ENCODE measurements at places on chromosomes 2 and 18.

GRCh38 chr2:167191588-167191987 lies 303.3 kb downstream of the XIRP2 start:
- DNase-seq, result no peak

DNA sequence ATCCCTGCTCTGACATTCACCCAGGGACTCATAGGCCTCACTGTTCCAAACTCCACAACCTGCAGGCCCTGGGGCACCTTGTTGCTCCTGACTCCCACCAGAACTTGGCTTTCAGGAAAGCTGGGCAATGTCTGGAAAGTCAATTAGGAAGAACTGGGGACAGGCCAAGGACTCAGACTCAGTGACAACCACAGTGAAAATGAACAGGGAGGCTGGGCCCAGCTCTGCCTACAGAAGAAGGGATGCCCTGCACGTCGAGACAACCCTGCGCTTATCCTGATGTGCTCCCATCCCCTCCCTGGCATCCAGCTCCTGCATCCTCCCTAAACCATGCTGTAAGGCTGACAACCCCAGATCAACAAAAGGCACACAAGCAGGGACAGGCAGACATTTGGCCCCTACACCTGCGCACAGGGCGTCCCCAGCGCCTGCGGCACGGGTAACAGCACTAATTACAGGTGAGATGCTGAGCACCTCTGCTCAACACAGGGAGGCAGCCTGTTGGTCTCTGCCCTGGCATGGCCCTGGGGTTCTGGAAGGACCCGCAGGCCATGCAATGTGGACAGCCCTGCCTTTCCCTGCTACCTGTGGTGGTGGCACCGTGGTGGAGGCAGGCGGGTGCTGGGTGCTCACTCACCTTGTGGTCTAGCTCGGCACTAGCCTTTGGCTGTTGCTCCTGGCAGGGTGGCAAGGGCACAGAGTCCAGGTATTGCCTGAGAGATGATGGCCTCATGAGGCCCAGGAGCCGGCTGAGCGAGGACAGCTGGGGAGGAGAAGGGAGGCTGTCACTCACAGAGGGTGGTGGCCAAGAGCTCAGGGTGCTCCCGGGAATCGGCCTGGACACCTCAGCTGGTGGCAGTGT lies 23.6 kb upstream of the SEMA4C start:
- no peak for DNase-seq

DNA sequence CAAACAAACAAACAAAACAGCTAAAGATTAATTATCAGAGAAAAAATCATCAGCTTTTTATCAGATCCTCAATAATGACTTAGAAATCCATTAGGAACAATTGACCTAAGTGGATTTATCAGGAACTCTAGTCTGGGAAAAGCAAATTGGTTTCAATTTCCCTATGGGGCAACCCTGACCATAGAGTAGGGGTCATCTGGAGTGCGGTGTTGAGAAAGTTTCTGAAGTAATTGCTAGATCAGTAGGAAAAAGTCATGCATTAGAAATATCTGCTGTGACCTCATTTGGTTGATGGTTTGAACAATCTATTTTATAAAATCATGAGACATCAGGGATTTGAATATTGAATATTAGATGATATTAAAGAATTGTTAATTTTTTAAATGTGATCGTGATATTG lies 507.9 kb downstream of the TXNL1 start:
- no peak for DNase-seq

GRCh38 chr2:212928681-212929080 lies 222.7 kb downstream of the IKZF2 start:
- DNase-seq, result no peak

DNA sequence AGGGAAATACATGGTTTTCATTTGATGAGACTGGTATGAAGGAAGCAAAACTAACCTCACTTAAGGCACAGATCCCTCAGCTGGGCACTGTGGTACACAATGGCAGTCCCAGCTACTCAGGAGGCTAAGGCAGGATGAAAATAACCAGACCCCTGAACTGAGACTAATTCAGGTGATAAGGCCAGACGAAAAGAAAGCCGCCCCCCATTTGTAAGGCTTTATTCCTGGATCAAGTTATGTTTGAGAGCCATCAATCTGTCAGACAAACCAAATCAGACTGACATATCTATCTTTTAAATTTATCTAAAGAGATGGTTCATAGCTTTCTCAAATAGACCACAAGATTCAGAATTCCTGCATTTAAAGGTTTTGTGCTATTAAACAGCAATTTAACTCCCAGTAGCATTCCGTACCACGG lies 4.1 kb downstream of the SRSF7 start:
- no peak for DNase-seq

GRCh38 chr18:24420551-24420950 lies 5.9 kb upstream of the IMPACT start:
- DNase-seq, result no peak

- DNase-seq, result no peak
Measured at GRCh38 chr2:206354129-206354528, 79.7 kb downstream of the ZDBF2 start.

DNA sequence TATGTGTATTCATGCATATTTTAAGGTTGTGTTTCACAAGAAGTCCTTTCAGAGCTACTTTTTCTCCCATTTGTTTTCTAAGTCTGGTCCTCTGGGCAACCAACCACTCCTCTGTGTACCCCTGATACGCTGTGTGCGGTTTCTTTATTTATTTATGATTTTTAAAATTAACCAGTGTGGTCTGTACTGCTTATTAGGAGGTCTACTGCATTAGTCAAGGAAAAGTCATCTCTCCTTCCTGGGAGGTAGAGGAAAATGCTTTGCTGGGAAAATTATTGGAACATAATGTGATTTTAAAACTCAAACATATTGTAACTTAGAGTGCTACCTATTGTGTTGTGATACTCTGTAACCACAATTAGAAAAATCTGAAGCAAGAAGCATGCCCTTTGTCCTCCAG lies 1404.3 kb downstream of the SUCLG1 start:
- no peak for DNase-seq

GRCh38 chr18:77071061-77071460 lies 61.5 kb downstream of the MBP start:
- no peak for DNase-seq

- no peak for DNase-seq
Measured at GRCh38 chr2:25251422-25252273, 83.3 kb upstream of the POMC start.

DNA sequence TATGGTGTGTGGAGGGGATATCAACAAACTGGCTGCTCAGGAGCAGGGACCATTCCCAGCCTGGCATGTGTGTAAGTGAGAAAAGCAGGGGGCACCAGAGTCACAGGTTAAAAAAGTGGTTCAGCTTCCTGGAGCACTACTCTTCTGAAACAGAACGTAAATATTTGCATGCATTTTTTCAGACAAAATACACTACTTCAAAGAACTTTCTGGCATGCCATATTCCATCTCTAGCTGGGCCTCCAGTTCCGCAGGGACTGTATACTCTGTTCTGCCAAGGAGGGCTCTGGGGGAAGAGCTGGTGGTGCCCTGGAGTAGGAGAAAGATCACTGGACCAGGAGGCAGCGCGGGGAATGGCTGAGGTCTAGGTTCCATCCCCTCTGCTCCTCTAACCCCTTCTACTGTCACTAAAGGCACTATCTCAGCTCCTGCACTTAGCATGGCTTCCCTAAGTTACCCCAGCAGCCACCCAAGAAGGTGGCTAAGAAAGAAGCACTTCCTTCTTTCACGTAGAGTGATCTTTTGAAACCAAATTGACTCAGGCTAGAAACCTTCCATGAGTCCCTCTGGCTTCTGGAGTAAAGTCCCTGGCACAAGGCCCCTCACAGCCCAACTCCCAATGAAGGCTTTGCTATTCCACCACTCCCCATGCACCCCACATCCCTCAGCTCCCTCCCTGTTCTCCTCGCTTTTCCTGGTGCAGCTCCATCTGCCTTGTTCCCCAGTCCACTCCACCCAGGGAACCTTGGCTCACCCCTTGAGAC lies 57.6 kb upstream of the CABLES1 start:
- peak; percentile 9 for DNase-seq

DNA sequence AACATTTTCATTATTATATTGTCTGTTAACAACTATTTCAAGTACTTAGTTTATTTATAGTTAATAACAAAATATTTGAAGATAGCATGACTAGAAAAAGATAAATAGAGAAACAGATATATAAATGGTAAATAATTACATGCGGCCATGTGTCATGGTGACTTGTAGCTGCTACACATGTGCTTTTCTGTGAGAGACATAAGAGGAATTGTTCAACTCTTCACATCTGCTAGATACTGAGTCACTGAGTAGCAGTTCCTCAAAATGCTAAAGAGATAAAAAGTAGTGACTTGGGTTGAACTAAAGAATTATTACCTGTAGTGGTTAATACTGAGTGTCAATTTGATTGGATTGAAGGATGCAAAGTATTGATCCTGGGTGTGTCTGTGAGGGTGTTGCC lies 37.5 kb upstream of the SCN9A start:
- no peak for DNase-seq

GRCh38 chr18:24514439-24514838 lies 54.0 kb downstream of the HRH4 start:
- peak; percentile 60 for DNase-seq

- no peak for DNase-seq
Measured at GRCh38 chr2:15449556-15450236, 111.4 kb downstream of the NBAS start.

- DNase-seq, result no peak
Measured at GRCh38 chr2:70960833-70961647, 17.4 kb upstream of the ANKRD53 start.

DNA sequence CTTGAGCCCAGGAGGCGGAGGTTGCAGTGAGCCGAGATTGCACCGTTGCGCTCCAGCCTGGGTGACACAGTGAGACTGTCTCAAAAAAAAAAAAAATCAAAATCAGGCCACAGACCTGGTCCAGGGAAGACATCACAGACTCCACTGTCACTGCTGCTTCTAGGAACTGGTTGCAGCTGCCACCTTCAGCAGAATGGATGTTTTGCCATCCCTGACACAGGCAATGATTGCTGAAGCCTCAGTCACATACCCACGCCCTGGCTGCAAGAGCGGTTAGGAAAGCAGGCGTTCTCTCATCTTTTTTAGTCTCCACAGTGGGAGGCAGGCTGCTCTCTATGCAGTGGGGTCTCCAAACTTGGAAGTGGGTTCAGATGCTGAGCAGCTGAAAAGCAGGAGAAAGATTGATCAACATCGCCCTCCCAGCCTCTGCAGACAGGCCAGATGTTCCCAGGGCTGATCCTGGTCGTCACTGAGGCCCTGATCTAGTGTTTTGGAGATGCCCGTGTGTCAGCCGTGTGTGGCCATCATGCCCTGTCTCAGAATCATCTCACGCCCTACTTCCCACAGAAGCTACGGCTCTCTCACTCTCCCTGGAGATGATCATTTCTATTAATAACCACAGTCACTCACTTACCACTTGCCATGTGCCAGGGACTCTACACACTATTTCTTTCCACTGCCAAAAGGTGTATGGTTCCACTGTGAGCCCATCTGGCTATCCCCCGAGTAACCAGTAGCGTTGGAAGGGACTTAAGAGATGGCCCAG lies 91.8 kb downstream of the PLB1 start:
- no peak for DNase-seq

DNA sequence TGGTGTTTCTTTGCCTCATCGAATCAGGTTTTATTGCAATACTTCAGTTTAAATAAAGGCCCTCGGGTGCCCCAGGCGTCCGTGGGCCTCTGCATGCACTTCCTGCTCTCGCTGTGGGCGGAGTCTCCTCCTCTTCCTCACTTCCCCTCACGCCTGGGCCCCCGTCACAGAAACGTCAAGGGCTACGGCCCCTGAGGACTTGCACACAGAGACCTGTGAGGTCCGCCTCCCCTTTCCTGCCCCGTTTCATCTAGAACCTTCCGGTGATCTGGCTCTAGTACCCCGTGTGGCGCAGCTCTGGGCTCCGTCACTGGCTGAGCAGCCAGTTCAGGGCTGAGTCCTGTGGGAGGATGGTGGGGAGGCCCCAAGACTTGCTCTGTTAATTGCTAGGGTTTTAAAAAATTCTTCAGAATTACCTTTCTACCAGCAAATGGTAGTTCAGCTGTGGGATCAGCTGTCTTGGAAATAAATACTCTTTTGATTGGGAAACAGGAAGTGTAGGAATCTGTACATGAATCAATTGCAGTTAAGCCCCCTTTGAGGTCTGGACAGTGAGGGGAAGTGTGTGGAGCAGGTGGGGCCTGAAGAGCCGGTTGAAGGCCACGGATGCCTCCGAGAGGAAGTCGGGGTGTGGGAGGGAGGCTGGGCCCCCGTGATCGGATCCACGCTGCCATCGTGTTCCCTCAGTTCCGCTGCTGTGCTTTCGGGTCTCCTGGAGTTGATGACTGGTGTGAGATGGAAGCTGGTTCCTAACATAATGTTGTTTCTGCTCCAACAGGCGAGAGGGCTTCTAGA lies 10.2 kb downstream of the NFATC1 start:
- no peak for DNase-seq

- DNase-seq, result no peak
Measured at GRCh38 chr2:29109246-29109645, 6.0 kb upstream of the CLIP4 start.

DNA sequence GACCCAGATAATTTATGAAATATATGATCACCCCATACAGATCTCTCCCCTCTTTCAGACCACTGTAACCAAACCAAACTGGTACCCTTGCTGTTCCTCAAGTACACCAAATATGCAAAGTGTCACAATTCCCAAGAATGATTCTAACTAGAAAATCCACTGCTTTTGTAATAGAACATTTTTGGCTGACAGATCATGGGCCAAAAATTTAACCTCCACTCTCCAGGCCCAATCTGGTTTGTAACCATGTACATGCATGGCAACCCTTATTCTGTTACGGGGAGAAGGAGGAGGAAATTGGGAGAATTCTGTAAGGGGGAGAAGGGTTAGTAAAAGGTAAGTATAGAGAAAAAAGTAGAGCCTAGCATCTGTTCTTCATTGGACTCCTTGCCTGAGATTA lies 62.0 kb downstream of the IKZF2 start:
- no peak for DNase-seq

DNA sequence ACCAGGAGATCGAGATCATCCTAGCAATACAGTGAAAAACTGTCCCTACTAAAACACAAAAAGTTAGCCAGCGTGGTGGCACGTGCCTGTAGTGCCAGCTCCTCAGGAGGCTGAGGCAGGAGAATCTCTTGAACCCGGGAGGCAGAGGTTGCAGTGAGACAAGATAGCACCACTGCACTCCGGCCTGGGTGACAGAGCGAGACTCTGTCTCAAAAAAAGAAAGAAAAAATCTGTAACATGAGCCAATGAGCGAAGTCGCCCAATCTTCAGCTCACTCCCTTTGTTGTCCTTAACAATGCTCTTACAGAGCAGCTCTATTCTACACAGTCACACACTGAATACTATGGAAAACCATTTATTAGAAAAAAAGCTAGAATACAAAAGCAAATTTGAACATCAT lies 22.0 kb downstream of the FAM98A start:
- no peak for DNase-seq

DNA sequence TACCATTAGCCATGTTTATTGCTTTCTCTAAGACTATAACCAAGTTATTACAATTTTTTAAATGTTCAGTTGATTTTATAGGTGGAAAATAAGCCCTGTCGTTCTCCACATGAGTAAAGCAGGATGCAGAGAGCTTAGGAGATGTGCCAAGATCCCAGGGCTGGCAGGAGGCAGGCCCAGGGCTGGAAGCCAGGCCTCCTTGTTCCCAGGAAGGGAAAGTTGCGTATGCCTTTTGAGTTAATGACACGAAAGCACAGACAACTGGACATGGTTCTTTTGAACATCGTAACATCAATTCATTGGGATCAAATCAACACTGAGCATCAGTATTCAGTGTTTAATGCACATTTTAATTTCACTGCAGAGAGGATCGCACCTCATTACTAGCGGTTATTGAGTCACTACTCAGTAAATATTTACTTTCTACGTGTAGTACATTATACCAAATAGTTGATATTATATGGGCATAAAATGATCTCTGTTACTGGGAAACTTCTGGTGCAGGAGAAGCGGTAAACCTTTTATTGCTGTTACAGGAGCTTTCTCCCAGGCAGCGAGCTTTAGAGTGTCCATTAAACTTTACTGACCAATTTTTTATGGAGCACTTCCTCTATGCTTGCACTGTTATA lies 60.0 kb downstream of the RNF144A start:
- no peak for DNase-seq
